ENCODE measurements at places on chromosomes 13 and 19.

GRCh38 chr13:20561741-20562140 is 5.2 kb upstream of the IFT88 start:
- no peak for DNase-seq

DNA sequence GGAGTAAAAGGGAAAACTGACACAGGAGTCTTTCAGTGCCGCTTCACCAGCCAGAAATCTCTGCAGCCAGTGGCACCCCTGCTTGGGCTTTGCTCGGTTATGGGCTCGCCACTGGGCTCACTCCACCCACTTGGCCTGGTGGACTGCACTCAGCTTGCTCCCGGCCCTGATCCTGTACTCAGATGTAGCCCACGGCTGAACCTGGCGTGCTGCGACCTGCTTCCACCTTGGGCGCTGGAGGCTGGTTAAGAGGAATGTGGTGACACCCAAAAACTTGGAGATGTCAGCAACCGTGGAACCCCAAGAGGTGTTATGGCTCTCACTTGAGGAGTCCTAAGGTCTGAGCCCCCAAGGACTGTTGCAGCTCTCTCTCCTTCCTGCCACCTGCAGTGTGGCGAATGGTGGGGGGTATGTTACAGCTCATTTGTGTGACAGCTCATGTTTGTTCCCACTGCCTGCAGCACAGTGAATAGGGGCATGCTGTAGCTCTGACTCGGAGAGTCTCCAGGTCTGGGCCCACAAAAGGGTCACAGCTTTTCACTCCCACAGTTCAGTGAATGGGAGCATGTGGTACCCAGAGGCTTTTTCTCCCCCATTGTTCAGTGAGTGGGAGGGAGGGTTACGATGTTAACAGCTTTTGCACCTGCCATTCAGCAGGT is 1124.5 kb upstream of the ATXN8OS start:
- DNase-seq = no peak

GRCh38 chr13:25836574-25837336 is 215.1 kb downstream of the SHISA2 start:
- no peak for DNase-seq

GRCh38 chr19:43664018-43664417 is 6.0 kb downstream of the PLAUR start:
- no peak for DNase-seq

- DNase-seq = no peak
Observed at GRCh38 chr19:33208904-33209849, 15.0 kb downstream of the LRP3 start.

All from AG04449 (cell line).